A375 (cell line): ENCODE measurements at places on chromosomes 4 and X. TPM values are rescaled to one million over a fixed set of nuclear protein-coding genes. Genes with fewer than 3 reads are reported as not detected.

OTOP1 gene
- not detected in 2 replicates for total RNA-seq

ZNF157 gene
- 0.04 and 0.11 TPM in 2 replicates for total RNA-seq

DRD5 gene
- not detected in 2 replicates for total RNA-seq

MTCP1 gene
- total RNA-seq, result 26.0 and 40.4 TPM in 2 replicates

SSX4B gene
- total RNA-seq, result 0.53 and 1.0 TPM in 2 replicates

ACTRT1 gene
- total RNA-seq, result not detected in 2 replicates

MSX1 gene
- 15.8 and 16.7 TPM in 2 replicates for total RNA-seq

TSPAN7 gene
- not detected in 2 replicates for total RNA-seq

LEF1 gene
- total RNA-seq, result 30.4 and 33.9 TPM in 2 replicates

DCLK2 gene
- total RNA-seq, result 1.7 and 2.8 TPM in 2 replicates

NIPAL1 gene
- 2.0 and 4.1 TPM in 2 replicates for total RNA-seq

FGFR3 gene
- 2.8 and 3.1 TPM in 2 replicates for total RNA-seq

DGAT2L6 gene
- not detected in 2 replicates for total RNA-seq

IL1RAPL1 gene
- total RNA-seq, result 34.1 and 35.0 TPM in 2 replicates

TEX13B gene
- not detected in 2 replicates for total RNA-seq

HTN3 gene
- total RNA-seq, result not detected in 2 replicates

PNCK gene
- 0.61 and 2.5 TPM in 2 replicates for total RNA-seq

PRSS12 gene
- 23.1 and 25.9 TPM in 2 replicates for total RNA-seq

EPGN gene
- total RNA-seq, result not detected in 2 replicates

F9 gene
- not detected in 2 replicates for total RNA-seq

NRK gene
- total RNA-seq, result not detected in 2 replicates

CXCL1 gene
- 31.6 and 32.4 TPM in 2 replicates for total RNA-seq

LARP7 gene
- 32.1 and 45.3 TPM in 2 replicates for total RNA-seq

DNAAF6 gene
- total RNA-seq, result not detected in 2 replicates

CT83 gene
- total RNA-seq, result 11.4 and 14.9 TPM in 2 replicates

SNX25 gene
- total RNA-seq, result 21.3 and 28.5 TPM in 2 replicates

HPGD gene
- total RNA-seq, result not detected in 2 replicates

NELFA gene
- total RNA-seq, result 38.4 and 38.8 TPM in 2 replicates

KLF8 gene
- total RNA-seq, result not detected in 2 replicates

ZNF827 gene
- total RNA-seq, result 9.1 and 14.7 TPM in 2 replicates

DCAF4L1 gene
- 0.79 and 1.1 TPM in 2 replicates for total RNA-seq

CCDC160 gene
- 0.08 TPM in 1 of 2 replicates, not detected in the other for total RNA-seq

CEP135 gene
- total RNA-seq, result 20.3 and 21.2 TPM in 2 replicates
